ENCODE measurements at places on chromosomes 11 and 22. TPM values are rescaled to one million over a fixed set of nuclear protein-coding genes. Genes with fewer than 3 reads are reported as not detected.

Gene OOSP4B
- not detected for total RNA-seq

Gene ART1
- total RNA-seq: 0.07 TPM

Gene CBLIF
- not detected for total RNA-seq

Gene SPA17
- total RNA-seq: 9.6 TPM

Gene ZNF215
- total RNA-seq: 11.8 TPM

Gene DLG2
- total RNA-seq: 1.8 TPM

Gene KIF18A
- 21.4 TPM for total RNA-seq

DNA sequence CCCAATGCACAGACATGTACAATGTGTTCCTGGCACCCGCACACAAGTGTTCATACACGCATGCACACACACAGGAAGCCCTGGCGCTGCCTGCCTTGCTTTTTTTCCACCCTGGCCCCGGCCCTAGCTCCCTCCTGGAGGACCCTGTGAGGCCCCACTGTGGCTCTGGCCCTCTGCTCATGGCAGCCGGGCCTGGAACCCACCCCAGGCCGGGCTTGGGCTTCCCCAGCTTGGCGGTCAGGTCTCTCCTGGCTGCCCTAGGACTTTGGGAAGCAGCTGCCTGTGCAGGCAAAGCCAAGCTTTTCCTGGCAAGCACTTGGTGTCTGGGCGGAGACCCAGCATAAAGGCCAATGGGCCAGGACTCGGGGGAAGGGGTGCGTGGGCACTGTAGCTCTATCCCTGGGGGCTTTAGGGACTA lies 30.5 kb downstream of the CD82 start:
- no peak for DNase-seq

DNA sequence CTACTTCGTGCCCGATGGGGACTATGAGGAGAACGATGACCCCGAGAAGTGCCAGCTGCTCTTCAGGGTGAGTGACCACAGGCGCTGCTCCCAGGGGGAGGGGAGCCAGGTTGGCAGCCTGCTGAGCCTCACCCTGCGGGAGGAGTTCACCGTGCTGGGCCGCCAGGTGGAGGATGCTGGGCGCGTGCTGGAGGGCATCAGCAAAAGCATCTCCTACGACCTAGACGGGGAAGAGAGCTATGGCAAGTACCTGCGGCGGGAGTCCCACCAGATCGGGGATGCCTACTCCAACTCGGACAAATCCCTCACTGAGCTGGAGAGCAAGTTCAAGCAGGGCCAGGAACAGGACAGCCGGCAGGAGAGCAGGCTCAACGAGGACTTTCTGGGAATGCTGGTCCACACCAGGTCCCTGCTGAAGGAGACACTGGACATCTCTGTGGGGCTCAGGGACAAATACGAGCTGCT lies 751 bp downstream of the FIBIN start:
- peak; percentile 35 for DNase-seq

DNA sequence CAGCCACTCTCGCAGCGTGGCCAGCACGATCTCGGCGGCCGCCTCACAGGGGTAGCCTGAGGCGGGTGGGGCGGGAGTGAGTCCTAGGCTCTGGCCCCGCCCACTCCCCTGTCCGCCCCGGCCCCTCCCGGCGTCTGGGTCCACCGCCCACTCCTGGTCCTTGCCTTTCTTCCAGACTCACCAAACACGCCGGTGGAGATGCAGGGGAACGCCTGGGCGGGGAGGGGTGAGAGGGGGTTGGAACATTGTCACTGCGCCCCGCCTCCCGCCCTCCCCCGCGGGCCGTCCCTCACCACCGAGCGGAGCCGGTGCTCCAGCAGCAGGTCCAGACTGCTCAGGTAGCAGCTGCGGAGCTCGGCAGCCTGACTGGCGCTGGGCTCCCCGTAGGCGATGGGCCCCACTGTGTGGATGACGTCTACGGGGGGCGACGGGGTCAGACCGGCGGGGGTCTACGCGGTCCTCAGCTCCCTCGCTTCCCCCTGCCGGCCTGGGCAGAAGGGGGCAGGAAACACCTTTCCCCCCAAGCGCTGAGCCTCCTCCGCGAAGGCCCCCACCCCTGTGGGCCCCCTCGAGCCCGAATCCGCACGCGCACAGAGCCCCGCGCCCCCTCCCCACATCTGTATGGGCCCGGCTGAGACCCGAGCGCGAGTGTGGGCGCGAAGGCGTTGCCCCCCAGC lies 13.2 kb downstream of the OTUB1 start:
- DNase-seq: peak; percentile 98

- DNase-seq: no peak
These were observed 25.5 kb upstream of the PDE3B start for GRCh38 chr11:14618060-14618459.

DNA sequence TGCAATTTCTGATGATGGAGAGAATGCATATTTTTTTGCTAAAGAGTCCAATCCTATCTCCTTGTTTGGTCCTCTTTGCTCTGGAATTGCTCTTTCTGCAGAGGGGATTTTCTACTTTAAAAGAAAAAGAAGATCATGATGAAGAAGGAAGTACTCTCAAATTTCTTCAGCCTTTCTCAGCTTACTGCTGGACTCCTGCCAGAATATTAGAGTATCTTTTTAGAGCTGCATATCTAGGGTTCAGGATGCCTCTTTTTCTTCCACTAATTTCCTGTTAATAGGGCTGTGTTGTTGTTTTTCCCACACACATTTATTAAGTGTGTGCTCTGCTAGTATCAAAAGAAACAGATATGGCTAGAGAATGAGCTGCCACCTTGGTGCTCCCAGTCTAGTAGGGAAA lies 18.2 kb downstream of the UBASH3B start:
- DNase-seq: no peak

DNA sequence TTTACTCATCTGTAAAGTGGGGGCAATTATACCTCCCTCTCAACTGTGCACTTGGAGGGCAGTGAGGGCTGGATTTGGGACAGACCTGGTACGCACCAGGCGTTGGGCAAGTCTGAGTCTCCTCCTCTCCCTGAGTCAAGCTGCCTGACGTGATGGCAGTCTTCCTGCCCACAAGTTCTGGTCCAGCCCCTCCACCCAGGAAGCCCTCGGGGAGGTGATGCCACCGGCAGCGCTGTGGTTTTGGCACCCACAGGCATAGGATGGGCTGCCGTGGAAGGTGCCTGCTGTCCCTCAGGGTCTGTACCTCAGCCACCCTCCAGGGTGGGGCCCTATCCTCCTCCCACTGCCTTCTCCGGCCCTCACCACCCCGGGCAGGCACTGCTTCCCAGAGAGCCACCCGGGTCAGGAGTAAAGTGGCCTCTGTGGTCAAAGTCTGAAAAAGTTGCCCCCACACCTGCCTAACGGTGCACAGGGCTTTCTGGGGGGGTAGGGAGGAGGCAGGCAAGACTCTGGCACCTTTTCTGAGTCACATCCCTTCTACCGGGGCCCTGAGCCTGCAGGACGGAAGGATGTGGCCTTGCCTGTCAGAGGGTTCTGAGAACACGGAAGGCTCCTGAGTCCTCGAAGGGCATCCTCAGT lies 6.5 kb upstream of the APOBEC3H start:
- DNase-seq: peak; percentile 37

DNA sequence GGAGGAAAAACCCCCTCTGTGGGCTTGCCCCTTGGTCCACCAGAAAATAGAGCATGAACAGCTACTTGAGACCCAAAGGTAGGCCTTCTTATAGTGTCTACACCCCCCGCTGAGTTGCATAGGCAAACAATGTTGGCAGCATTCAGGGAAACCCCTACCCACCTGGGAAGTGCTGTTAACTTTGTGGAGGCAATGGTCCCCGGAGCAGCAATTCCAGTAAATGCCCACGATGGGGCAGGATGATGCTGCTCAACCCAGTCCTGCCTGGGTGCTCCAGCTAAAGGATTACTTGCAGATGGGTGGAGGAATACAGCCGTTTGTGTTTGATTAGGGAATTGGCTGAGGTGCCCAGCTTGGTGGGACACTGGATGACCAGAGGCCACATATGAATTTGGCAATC lies 381.3 kb upstream of the ANO5 start:
- DNase-seq: peak; percentile 64

GRCh38 chr11:68798221-68798813 lies 43.4 kb downstream of the CPT1A start:
- DNase-seq: peak; percentile 93

DNA sequence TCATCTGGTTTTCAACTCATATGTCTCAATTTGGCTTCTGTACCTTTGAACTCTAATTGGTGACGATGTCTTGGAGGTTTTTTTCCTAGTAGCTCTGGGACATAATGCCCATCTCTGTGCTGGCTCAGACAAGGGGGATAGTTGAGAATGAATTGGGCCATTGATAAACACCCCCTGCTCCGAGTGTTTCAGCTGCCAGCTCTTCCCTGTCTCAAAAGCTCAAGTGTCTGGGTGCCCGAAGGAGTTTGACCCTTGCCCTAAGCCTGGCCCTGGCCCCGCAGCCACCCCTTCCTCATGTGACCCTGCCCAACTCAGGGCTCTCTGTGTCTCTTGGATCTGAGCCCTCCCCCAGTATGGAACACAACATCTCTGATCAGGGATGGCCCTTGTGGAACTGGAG lies 3.0 kb downstream of the INSC start:
- no peak for DNase-seq

DNA sequence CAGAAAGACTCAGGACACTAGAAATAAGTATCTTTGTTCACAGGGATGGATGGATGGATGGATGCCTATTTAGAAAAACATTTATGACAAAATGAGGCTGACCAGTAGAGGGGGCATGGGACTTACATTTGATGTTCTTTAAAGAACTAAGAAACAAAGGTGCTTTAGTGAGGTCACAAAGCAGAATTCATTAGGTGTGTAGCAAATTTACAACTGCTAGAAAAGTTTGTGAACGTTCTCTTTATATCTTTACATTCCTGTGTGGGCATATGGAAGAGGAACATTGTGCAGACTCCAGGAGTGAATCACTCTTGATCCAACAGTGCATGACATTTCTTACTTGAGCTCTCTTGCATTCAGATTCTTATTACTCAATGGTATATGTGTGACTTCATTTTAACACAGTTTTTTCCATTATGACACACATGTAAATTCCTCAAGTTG lies 15.8 kb upstream of the SIK2 start:
- peak; percentile 23 for DNase-seq

- DNase-seq: no peak
These were observed 19.4 kb downstream of the LRRC74B start for GRCh38 chr22:21064917-21065864.

- DNase-seq: no peak
These were observed 14.6 kb upstream of the SYT13 start for GRCh38 chr11:45300715-45301114.
